ENCODE measurements at places on chromosomes 13 and 19.

GRCh38 chr19:8210421-8211101 lies 1.4 kb downstream of the CERS4 start:
- DNase-seq: no peak

DNA sequence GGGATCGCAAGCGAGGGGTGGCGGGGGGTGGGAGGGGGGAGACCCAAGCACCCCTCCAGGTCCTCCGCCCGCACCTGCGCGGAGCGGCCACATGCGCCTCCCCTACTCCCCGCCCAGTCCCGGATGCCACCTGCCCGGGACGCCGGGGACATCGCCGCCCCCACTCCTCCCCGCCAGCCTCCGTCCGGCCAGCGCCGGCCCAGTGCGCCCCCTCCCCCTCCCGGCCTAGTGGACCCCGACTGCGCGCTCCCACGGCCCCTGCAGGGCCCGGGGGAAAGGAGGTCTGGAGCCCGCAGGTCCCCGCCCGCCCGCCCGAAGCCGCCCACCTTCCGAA lies 263 bp downstream of the RHPN2 start:
- DNase-seq: peak; percentile 56

DNA sequence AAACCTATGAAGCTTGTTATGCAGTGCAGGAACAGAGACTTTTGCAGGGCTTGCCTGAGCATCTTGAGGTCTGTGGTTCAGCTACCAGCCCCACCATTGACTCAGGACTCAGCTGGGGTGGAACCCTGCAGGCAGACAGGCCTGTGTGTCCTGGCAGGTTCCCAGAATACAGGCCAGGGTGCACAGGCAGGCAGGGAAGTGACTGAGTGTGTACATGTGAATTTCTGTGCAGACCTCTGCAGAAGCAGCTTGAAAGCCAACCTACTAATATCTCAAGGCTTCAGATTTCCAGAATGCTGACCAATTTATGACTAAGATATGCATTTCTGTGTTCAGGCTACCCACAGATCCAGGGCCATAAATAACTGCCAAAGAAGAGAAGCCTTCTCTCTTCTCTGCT lies 254.4 kb downstream of the DLEU7 start:
- DNase-seq: no peak

DNA sequence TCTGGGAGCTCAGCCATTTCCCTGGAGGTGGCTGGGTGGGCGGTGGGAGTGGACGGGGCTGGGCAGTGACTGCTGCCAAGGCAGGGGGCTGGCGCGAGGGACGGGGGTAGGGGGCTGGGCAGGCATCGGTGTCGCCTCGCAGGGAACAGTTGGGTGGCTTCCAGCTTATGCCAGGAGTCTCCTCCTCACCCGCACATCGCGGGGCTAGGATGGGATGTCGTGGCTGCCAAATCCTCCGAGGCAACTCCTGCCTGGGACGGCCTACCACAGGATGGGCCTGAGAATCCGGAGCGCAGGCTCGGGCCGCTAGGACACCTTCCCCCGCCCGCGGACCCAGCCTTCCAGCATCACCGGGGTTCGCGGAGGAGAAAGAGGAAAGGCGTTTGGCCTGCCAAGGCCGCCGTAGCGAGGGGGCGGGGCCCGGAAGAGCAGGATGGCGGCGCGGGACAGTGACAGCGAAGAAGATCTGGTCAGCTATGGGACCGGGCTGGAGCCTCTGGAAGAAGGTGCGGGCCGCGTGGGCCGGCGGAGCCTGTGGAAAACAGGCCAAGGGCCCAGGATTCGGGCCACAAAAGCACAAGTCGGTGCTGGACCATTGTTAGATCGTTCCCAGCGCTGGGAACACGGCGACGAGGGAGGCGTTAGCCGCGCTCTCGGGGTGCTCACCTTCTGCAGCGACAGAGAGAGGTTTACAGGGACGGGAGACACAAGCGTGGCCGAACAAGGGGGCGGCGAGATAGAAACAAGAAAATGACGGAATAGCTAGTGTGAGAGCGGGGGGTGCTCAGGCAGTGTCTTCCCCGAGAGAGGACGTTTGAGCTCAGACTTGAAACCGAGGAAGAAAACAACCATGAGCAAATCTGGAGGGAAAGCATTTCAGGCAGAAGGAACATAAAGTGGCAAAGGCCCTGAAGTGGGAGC lies at the start of gene GPATCH1:
Gene GPATCH1, plus strand, starts transcription at position 421 of the 921 bp plus-strand sequence. Its CDS starts 13 bp downstream, at position 434.
- DNase-seq: peak; percentile 96

- DNase-seq: no peak
Observed at GRCh38 chr13:50668691-50669271, 174.7 kb downstream of the DLEU7 start.

- no peak for DNase-seq
Observed at GRCh38 chr13:49225223-49226042, 5.3 kb downstream of the MLNR start.

DNA sequence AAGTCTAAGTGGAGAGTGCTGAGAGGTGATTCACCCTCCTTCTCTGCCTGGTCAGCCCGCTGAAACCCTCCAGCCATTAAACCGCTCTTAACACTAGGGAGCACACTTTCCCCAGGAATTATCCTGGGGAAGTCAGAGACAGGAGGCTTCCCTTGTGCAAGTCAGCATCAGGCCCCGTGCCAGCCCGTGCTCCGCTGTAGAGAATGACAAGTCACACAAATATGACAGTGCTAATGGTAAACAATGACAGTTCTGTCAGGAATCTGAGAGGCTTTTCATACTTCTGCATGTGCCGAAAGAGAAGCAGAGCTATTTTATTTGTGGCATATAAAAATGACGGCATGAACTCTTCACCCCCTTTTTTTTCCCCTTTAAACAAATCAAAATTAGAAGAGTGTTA lies 816.9 kb upstream of the SLC10A2 start:
- peak; percentile 93 for DNase-seq

Data from eye (tissue), 1 donor.